Activated T-helper 1 cell treated with anti-CD3 and anti-CD28 coated beads, Interleukin-2, amount 50 U/mL, for 16 hours (primary cell): ENCODE measurements at places on chromosomes 2 and 18.

GRCh38 chr2:186732843-186733242 lies 39.0 kb downstream of the FAM171B start:
- DNase-seq = no peak

DNA sequence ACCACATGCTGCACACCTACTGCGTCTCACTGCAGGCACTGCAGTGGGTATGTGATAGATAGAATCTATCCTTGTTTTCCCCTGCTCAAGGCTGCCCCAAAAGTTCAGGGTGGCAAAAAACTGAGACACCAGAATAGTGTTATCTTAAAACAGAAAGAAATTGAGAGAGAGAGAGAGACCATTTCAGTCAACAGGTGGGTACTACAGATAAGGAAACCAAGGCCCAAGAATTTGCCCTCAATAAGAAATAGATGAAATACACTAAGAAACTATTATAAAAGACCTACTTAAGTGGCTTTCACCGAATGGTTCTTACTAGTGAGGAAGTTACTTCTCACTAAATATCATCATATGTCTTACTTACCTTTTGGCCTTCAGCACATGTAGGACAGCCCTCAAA lies 27.9 kb downstream of the EPG5 start:
- no peak for DNase-seq

GRCh38 chr2:136874258-136874657 lies 108.9 kb downstream of the THSD7B start:
- DNase-seq = no peak

- no peak for DNase-seq
Measured at GRCh38 chr18:49342690-49343089, 117.8 kb downstream of the DYM start.
